Panc1 (cell line): ENCODE measurements at places on chromosomes 11 and 22. TPM values are rescaled to one million over a fixed set of nuclear protein-coding genes. Genes with fewer than 3 reads are reported as not detected.

DNA sequence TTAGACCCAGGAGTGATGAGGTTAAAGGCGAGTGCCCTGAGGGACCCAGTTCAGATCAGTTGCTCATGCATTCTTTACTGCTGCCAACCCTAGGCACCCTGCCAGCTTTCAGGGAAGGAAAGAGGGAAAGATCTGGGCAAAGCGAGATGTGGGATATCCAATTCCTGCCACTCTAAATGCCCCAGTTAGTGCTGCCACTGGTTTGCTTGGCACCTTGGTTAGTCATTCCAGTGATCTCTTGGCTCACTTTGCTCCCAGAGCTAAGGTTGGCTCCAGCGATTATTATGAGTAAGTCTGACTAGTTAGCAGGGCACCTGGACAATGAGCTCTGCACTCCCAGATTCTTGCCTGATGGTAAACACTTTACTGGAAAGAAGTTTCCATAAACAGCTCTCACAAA, 85.0 kb downstream of the INSC start:
- DNase-seq = no peak

GRCh38 chr11:96459751-96460150, 69.9 kb downstream of the JRKL start:
- DNase-seq = no peak

GRCh38 chr11:124474779-124475178, 29.3 kb upstream of the OR8B8 start:
- DNase-seq = no peak

DNA sequence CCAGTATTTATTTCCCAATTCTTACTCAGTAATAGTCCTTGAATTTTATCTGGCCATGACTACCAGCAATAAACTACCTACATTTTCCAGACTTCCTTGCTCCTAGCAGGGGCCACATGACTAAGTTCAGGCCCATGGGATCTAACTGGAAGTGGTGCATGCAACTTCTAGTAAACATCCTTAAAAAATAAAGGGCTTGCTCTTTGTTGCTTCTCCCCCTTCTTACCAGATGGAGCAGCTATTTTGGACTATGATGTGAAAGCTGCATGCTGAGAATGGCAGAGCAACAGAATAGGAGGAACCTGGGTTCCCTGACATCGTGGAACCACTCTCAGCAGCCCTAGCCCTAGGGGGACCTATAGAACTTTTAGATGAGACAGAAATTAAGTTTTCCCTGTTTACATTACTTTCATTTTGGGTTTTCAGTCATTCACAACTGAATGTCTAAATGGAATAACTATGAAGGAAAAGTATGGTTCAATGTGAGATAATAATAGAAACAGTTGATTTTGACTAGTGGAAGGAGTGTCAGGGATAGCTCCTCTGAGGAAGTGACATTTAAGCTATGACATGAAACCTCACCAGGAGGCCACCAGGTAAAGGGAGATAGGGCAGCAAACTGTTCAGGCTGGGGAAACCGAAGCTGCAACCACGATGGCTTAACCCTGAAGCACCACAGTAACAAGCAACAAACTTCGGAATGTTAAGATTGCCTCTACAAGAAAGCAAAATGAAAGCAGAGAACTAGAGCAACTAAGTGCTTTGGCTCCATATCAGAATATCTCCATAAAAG, 48.9 kb downstream of the PHF21A start:
- no peak for DNase-seq

The C11orf24 gene
- total RNA-seq = 53.1 TPM
